ENCODE measurements at places on chromosomes 11 and 22.

DNA sequence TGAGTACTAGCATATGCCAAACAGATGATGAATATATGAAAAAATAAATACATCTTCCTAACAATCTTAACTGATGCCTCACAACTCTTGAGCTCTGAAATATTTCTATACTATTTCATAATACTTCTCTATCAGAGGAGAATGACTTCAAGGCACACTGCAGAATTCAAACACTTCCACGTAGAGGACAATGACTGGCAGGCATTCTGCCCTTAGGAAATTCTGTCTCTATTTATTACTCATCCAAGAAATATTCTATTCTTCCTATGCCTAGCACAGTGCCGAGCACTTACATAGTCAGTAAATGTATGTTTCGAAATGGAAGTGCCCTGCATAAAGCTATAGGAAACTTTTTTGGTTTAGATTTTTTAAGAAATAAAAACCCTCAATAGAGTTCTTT is 809.1 kb downstream of the DLG2 start:
- DNase-seq, result no peak

DNA sequence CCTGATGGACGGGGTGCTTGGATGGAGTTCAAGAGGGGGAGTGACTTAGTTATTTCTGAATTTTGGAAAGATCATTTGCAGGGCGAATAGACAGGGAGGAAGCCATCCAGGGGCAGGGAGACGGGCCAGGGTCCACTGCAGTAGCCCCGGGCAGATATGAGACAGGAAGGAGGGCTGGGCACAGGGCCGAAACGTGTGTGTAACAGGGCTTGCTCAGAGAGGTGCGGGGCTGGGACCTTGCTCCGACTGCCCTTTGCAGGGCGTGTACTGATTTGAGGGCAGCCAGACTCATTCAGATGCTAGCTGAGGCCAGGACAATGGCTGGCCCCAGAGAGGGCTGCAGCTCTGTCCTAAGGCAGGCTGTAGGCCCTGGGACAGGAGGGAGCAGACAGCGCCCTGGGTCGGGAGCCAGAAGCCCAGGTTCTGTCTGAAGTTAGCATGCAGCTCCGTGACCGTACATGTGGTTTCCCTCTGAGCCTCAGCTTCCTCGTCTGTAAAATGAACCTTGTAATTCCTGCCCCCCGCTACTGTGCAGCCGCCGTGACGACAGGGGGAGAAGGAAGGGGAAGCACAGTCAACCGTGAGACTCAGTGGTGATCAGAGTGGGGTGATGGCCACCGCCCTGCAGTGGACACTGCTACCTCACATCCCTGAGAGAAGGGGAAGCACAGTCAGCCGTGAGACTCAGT is 103.4 kb downstream of the PHF21B start:
- no peak for DNase-seq

- no peak for DNase-seq
Observed at GRCh38 chr11:115605871-115606497, 101.8 kb upstream of the CADM1 start.

GRCh38 chr11:15967166-15967565 is 389.2 kb downstream of the SOX6 start:
- DNase-seq, result no peak

DNA sequence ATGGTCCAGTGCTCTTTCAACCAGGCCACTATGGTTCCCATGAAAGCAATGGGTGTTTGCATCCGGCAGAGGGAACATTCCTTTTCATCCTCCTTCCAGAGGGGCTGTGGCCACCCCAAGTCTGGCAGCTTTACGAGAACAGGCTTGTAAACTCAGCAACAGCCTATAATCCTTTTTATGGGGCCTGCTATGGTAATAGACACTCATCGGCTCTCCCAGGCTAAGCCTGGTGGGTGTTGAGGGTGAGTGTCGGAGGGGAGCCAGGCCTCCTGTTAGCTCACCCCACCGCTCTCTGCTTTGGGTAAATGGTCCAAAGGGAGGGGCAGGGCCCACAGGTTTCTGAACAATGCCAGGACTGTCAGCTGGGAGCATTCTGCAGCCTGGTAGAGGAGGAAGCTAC is 111.6 kb upstream of the CD82 start:
- no peak for DNase-seq

GRCh38 chr11:46369458-46370152 is 11.9 kb upstream of the MDK start:
- peak; percentile 61 for DNase-seq

GRCh38 chr11:118621071-118621783 is 13.8 kb downstream of the PHLDB1 start:
- peak; percentile 16 for DNase-seq

- DNase-seq, result no peak
Observed at GRCh38 chr11:79421820-79422219, 19.0 kb downstream of the TENM4 start.

GRCh38 chr22:45906946-45907345 is 70.0 kb downstream of the WNT7B start:
- DNase-seq, result no peak

Measured in CD4-positive, alpha-beta T cell treated with Interleukin-10 for 1 hour (primary cell).